ENCODE measurements at places on chromosomes 12 and 14.

DNA sequence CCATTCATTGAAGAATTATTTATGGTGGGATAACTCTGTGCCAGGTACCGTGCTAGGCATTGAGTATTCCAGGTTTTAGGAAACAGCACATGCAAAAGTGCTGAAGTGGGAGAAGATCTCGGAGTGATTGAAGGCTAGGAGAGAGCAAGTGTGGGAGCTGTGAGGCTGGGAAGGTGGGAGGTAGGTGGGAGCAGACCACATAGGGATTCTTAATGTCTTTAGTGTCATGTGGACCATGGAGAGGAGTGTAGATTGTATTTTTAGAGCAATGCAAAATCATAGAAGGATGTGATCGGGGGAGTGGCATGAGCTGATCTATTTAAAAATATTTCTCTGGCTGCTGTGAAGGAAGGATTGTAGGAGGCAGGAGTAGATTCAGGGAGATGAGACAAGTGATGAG, 5.4 kb downstream of the PTPN11 start:
- DNase-seq: no peak

GRCh38 chr14:88791629-88792472, 902 bp downstream of the EML5 start:
- peak; percentile 14 for DNase-seq

DNA sequence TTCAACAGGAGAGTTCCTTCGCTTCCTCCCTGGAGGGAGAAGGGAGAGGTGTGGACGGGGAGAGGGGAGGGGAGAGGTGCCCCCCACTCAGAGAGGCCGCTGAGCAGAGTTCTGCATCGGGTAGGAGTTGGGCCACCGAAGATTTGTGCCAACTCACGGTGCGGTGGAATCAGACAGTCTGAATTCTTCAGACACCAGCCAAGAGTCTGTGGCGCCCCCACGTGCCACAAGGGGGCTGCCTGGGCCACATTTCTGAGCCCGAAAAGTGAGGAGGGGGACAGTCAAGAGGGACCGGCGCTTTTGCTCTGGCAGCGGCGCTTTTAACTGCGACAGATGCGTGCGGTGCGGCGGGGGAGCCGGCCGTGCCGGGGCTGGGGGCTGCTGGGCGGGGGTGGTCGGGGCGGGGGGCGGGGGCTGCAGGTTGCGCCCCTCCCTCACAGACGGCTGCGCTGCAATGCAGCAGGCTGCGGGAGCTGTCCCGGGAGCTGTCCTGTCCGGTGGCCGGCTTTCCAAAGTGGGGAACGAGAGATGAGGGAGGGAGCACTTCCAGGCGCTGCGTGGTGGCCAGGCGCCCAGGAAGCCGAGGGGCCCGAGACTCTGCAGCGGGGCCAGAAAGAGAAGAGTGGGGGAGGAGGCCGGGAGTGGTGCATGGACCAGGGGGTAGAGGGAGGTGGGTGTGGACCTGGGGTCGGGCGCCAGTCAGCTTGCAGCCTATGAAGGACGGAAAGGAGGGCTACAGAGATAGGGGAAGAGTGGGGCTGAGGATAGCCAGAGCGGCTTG, 975 bp upstream of the RTL1 start:
- no peak for DNase-seq

DNA sequence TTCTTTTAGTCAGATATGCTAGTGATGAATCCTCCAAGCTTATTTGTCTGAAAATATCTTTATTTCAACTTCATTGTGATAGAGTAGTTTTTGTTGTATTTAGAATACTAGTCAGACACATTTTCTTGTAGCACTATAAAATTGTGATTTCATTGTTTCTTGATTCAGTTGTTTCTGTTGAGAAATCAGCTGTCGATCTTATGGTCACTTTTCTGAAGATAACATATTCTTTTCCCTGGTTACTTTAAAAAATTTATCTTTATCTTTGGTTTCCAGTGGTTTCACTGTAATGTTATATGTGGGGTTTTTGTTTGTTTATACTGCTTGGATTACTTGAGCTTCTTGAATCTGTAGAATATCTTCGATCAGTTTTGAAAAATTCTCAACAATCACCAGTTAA, 426.1 kb downstream of the SOX5 start:
- DNase-seq: no peak

GRCh38 chr14:94144765-94145164, 15.4 kb upstream of the IFI27L2 start:
- DNase-seq: no peak

GRCh38 chr14:65131301-65131701, 29.0 kb upstream of the MAX start:
- no peak for DNase-seq

- peak; percentile 53 for DNase-seq
These were observed 108.5 kb downstream of the ARF6 start for GRCh38 chr14:50001151-50001998.

- no peak for DNase-seq
These were observed 36.8 kb downstream of the DEGS2 start for GRCh38 chr14:100122481-100123223.

DNA sequence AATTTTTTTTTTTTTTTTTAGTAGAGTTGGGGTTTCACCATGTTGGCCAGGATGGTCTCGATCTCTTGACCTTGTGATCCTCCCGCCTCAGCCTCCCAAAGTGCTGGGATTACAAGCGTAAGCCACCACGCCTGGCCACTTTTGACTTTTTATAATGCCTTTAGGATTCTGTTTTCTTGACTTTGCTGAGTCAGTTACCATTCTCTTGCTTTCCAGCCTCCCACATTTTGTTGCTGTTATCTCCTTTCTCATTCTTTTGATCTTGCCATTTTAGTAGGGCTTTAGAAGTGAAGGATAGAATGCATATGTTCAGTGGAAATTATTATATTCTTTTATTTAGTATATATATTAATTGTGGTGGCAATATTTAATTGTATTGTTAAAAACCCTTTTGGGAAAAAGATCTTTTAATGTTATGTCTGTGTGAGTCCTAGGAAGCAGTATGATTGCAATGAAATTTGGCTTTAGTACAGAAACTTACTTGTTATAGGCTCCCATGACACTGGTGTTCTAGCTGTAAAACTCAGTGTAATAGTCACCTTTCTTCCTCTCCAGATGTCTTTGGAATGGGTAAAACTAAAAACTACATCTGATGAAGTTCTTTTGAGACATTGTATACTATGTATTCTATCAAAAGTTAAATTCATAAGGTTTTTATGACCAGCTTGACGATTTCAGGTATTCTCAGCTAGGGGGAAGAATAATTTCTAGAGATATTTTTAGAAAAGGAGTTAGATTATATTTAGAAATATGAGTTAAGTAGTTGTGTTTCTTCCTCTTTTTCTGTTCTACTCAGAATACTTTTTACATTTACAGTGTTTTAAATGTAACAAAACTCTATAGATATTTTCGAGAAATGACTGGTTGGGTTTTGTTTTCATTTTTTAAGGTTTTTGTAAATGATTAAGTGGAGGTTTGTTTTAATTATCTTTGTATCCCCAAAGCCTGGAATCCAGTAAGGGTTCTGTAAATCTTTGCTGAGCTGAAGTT, 74.7 kb downstream of the APAF1 start:
- DNase-seq: no peak

DNA sequence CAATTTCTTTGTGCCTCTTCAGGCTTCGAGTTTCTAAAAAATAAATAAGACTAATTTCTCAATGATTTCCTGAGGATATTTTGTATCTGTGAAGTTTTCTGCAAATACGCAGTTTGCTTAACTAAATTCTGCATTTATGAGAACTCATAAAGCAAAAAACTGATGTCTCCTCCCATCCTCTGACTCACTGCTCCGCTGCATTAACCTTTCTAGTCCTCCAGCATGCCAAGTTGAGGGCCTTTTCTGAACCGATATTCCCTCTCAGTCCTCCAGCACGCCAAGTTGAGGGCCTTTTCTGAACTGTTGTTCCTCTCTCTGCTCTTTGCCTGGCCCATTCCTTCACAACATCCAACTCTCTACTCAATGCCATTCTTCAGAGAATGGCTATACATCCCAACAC, 3.2 kb downstream of the IPO8 start:
- no peak for DNase-seq

DNA sequence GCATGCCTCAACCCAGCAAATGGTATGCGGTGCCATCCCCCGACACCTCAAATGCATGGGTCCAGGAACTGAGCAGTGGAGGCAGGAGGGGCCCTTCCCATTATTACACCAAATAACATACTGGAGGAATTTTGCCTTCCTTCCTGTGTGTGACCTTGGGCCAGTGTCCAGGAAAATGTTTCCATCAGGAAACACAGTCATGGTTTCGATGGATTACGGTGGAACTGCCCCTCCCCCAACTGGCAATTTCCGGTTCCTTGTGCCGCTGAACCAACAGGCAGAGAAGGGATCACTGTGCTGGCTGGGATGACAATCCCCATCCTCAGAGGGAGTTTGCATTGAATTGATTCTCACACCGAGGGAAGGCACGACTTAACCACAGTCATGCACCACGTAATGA, 9.1 kb upstream of the CDC42BPB start:
- DNase-seq: no peak

DNA sequence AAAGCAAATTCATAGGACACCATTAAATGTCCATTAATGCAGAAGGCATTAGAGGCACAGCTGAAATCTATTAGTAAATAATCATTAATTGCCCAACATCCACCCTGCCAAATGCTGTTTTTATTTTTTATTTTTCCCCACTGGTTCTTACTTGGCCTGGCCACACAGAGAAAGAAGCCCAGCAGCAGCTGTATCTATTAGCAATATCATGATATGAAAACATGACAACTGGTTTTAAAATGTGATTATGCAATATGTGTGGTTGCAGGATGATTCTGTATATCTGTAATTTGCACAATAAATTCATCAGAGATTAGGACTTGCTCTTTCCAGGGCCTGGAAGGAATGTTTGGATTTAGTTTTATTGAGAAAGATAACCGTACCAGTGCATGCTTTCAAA, 44.9 kb downstream of the SIX6 start:
- no peak for DNase-seq

DNA sequence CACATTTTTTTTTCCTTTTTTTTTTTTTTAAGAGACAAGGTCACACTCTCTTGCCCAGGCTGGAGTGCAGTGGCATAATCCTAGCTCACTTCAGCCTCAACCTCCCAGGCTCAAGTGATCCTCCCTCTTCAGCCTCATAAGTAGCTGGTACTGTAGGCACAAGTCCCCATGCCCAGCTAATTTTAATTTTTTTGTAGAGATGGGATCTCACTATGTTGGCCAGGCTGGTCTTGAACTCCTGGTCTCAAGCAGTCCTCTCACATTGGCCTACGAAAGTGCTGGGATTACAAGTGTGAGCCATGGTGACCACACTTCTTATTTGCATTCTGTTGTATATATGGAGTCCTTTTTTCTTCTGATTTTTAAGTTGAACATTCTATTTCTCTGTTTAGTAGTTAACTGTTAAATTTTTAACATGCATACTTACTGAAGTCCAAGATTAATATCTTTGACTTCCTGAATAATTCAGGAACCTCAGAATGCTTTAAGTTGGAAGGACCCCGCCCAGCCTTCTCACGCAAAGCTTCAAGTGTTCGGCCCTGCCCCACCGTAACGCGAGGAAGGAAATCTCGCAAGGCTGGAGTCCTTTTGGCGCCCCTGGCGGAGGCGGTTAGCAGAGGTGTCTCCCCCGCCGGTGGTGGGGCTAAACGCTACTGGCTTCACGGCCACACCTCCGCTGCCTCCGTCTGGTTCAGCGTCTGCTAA, 21.6 kb downstream of the SPATS2 start:
- peak; percentile 25 for DNase-seq

- peak; percentile 81 for DNase-seq
These were observed 14.6 kb upstream of the PNMA1 start for GRCh38 chr14:73728717-73729330.

- DNase-seq: no peak
These were observed 98.6 kb downstream of the MYF5 start for GRCh38 chr12:80815351-80815750.

GRCh38 chr12:3078086-3078820, 1.1 kb downstream of the TSPAN9 start:
- no peak for DNase-seq

GRCh38 chr12:14771651-14772137, 31.6 kb downstream of the WBP11 start:
- DNase-seq: peak; percentile 25

DNA sequence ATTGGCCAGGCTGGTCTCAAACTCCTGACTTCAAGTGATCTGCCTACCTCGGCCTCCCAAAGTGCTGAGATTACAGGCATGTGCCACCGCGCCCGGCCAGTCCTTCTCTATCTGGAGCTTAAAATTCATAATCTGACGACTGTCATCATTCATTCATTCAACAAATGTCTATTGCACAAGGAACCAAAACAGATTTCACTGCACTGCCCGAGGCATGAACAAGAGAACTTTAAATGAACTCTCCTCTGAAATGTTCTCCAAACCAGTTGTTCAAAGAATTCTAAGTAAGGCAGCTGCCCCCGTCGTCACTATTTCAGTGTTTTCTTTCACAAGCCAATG, 44.8 kb upstream of the METAP2 start:
- no peak for DNase-seq

- DNase-seq: peak; percentile 61
These were observed at the start of gene ATG14 for GRCh38 chr14:55411426-55412389. ATG14 (minus strand) TSS chr14:55411830; CDS start chr14:55411822, 8 bp downstream.

GRCh38 chr12:124910561-124911478, 3.6 kb downstream of the UBC start:
- DNase-seq: no peak

DNA sequence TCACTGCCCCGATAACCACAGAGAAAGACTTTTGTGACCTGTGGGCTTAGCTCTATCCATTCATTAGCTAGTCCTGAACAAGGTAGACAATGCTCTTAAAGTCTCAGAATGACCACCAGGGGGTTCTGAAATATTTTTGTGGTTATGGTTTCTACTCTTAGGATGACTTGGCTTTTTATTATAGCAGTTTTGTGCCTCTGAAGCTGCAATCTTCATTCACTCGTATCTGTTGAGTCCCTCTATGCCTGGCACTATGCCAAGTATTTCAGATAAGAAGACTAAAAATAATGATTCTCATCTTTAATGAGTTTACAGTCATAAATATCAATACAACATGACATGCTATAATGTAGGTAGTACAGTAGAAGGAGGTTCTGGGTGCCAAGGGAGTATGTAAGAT, 130.8 kb upstream of the TRHDE start:
- no peak for DNase-seq

Data from T follicular helper cell (primary cell).